ENCODE measurements at places on chromosomes 6 and 20. TPM values are rescaled to one million over a fixed set of nuclear protein-coding genes. Genes with fewer than 3 reads are reported as not detected.

The TMEM244 gene
- not detected for total RNA-seq

The VARS2 gene
- total RNA-seq = 21.4 TPM

The NTSR1 gene
- total RNA-seq = 15.9 TPM

DNA sequence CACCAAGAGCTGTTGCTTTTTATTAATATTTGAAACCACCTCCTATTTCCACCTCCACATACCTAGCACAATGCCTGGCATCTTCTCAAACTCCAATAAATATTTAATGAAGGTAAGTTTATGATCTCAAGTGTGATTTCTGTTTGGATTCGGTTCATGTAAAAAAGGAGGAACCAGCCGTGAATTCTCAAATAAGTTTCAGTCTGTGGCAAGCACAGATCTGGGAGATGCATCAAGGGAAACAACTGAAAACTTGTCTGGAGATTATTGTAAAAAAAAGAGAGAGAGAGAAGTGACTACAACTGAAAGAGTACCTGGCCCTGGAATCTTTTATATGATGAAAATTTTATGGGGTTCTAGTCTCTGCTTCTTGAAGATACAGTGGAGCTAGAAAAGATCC lies 52.8 kb upstream of the PNRC1 start:
- no peak for DNase-seq

DNA sequence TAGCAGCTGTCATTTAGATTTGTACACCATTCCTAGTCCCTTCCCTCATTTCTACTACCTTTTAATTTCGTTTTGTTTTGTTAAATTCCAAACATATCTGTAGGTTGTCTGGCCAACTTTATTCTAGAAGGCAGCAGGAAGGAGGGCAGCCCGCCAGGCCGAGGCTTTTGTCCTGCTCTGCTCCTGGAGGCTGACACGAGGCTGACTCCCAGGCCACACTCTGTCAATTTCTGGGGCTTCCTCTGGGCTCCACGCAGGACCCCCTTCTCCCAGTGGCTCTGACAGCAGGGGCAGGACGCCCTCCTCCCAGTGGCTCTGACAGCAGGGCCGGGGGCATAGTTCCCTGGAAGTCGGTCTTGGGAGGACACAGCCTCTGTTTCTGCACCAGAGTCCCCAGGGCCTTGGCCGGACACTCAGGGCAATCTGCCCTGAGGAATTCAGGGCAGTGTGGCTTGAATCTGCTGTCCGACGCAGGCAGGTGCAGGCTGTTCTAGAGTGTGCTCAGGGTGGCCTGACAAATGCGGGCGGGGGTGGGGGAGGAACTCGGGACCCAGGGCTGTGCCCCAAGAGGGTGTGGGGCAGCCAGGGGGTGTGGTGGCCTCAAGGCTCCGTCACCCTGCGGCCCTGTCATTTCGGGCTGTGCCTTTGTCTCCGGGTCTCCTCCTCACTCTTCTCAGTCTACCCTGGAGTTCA lies 11.8 kb downstream of the SMOC2 start:
- DNase-seq = peak; percentile 45

GRCh38 chr6:102038964-102039363 lies 645.5 kb downstream of the GRIK2 start:
- no peak for DNase-seq

DNA sequence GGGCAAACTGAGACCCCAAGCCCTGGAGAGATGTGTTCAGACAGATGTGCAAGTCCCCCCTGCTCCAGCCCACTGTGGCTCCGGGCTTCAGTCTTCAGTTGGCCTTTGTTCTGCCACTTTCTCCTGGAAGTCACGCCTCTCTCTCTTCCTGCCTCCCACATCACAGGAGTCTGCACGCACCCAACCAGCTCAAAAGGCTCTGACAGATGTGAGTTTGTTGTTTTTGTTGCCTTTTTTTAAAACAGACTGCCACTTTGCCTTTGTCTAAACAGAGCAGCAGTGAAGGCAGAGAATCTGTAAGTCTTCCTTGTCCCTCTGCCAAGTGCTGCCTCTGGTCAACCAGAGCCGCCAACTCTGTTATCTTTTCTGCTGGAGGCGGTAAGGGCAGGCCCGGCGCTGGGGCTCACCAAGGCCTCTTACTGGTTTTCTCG lies 149.7 kb downstream of the TFAP2C start:
- DNase-seq = peak; percentile 54

GRCh38 chr6:140105857-140106256 lies 731.4 kb upstream of the CITED2 start:
- peak; percentile 13 for DNase-seq

All from stomach (tissue), 19 donors.